ENCODE measurements at places on chromosomes 6 and 20.

GRCh38 chr6:112800916-112801315 lies 453.8 kb downstream of the RFPL4B start:
- no peak for DNase-seq

- DNase-seq, result no peak
These were observed 105.8 kb downstream of the SLC35B3 start for GRCh38 chr6:8329562-8329961.

DNA sequence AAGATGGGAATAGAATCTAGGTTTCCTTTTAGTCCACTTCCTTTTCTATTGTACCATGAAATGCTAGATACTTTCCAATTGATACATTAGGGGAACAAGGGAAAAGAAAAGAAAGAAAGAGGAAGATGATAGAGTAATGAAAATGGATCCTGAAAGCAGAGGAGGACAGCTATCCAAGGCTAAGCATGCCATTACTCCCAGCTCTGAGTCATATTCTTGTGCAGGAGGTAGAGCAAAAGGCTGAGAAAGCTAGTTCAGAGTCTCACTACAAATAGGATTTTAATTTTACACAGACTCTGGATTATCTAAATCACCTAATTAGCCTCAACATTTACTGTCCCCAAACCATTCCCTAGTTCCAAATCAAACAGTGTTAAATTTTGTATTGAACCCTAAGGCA lies 23.6 kb downstream of the RWDD2A start:
- no peak for DNase-seq

DNA sequence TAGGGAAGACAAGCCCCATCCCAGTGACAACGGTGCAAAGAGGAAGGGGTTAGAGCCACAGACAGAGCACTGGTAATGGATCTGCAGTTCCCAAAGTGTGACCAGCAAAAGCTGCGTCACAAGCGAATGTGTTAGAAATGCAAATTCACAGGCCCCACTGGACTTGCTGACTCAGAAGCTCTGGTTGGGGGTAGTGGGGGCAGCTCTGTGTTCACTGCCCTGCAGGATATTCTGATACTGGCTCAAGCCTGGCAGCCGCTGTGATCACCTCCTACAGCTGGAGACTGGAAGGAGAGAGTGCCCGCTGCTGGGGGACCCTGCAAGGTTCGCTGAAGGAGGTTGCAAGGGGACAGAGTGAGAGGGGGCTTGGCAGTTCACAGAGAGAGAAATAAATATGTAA lies 179.7 kb upstream of the CDH4 start:
- no peak for DNase-seq

GRCh38 chr6:23728707-23729106 lies 397.3 kb upstream of the NRSN1 start:
- DNase-seq, result peak; percentile 21

Data from right lung (tissue), 10 donors.